Ovary (tissue), 10 donors: ENCODE measurements at places on chromosomes 11 and 22. TPM values are rescaled to one million over a fixed set of nuclear protein-coding genes. Genes with fewer than 3 reads are reported as not detected.

GRCh38 chr11:86395061-86395551 is 20.4 kb downstream of the CCDC81 start:
- no peak for DNase-seq

DNA sequence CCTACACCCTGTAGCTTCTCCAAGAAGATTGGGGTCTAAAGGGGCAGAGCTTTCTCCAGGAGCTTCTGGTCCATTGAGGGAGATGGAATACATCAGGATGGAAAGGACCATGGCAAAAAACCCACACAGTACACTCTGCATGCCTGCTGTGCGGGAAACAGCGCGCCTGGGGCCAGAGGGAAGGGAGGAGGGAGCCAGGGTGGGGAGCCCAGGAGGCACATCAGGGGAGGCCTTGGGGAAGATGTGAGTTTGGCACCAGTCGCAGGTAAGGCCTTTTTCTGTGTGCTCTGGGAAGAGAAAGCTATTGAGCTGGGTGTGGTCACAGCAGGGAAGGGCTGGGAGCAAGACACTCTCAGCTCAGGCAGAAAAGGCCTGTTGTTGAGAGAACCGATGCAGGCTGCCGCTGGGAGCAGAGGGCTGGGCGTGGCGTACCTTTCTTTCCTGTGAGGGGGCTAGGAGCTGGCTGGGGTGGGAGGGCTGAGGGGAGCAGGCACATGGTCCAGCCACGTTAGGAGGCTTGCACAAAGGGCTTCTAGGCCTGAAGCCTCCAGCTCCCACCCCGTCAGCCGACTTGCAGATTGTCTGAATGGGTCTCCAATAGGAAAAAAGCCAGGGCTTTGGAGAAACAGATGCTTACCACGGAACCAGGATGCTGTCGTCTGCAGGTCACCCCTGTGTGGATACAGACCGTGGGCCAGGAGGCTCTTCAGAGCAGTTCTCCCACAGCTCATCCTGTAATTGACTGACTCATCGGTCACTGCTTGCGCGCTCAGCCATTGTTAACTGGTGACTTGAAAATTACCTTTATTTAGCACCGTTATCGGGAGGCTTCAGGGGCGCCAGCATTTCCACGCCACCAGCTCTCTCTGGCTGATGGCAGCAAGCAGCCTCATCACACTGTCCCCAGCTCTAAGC is 237.3 kb downstream of the ST3GAL4 start:
- DNase-seq = no peak

DNA sequence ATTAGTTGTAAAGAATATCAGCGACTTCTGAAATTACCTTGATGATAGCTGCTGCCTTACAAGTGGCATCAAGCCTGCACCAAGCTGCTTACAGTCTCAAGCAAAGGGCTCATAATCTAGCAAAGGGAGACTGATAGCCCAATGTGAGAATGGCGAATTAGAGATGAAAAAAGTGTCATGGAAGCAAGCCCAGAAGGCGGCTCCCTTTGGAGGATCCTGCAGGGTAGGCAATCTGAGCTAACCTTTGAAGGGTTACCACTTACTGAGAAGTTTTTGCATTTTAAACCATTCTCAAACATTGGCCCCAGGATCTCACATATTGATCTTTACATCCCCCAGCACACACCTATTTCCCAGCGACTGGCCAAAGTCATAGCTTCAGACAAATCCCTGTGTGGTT is 18.5 kb downstream of the GAB2 start:
- DNase-seq = no peak

GRCh38 chr11:63756919-63757761 is 11.4 kb downstream of the ZFTA start:
- DNase-seq = no peak

DNA sequence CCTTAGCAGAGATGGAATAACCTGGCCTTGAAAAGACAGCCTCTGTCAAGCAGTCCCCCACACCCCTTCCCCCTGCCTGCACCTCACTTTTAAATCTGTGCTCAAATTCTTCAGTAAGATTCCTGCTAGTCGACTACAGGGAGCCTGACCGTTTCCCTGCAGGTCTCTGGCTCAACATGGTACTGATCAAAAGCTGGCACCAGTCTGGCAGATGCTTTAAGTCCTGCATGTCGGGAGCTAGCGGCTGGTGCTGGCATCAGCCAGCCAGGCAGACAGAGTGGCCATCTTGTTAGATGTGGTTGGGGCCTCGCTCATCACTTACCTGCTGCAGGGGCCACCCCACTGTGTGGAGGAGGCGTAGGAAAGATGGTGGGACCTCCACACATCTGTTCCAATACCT is 204.4 kb upstream of the SORL1-AS1 start:
- no peak for DNase-seq

DNA sequence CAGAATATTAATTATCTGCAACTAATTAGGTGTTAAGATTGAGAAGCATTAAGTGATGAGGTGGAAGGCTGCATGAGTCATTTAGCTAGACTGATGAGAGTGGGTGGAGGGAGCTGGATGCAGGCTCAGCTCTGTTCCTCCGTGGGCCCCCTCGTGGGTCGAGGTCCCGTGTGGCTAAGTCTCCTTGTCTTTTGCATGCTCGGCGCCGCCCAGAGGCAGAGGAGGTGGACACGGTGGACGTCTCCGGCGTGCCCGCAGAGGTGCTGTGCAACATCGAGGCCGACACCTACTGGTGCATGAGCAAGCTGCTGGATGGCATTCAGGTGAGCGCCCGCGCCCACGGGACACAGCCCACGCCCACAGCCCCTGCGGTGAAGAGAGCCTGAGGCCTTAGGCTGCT is 211.6 kb downstream of the TBC1D22A start:
- no peak for DNase-seq

GRCh38 chr11:79150320-79150719 is 290.5 kb downstream of the TENM4 start:
- DNase-seq = no peak

- DNase-seq = no peak
These were observed 960.9 kb upstream of the FAT3 start for GRCh38 chr11:91263496-91264365.

DNA sequence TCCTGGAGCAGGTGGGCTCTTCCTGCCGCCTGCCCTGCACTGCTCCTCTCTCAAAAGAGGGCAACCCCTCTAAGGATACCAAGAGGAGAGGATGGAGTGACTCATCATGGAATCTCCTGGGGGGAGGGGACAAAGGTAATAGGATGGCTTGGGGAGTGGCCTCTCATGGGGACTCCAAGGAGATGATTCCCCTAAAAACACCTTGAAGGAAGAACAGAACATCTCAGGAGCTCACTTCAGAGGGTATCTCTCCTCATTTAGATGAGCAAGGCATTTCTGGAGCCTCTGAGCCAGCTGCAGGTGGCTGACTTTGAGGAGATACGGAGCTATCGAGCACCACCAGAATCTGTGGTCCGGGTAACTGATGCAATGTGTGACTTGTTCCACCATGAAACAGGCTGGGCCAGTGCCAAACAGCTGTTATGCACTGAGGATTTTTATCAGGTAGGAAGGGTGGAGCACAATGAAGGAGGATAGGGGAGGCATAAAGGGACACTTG is 40.2 kb downstream of the RRP8 start:
- DNase-seq = no peak

DNA sequence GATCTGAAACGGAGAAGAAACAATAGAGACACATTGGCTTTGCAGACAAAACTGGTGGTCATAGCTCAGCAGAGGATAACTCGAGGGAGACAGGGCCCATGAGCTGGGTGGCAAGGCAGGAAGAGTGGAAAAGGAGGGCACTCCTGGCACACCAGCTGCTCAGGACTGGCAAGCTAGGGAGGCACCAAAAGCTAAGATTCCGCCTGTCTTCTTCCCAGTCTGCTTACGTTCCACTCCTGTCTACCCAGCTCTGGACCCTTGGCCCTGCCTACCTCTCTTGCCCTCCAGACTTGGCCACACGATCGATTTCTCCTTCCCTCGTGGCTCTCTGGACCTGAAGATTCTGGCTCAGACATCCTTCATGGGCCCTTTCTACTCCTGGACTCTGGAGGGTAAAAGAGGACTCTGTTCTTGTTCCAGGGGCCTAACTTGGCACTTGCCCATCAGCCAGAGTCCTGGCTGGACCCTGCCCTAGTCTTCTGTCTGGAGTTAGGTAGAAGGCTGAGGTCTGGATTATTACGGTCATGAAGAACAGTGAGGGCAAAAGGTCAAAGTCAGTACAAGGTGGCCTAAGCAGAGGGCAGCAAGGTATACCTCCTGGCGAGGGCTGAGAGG is 115.2 kb upstream of the PITPNB start:
- no peak for DNase-seq

GRCh38 chr11:30774496-30775232 is 188.5 kb upstream of the MPPED2 start:
- DNase-seq = no peak

DNA sequence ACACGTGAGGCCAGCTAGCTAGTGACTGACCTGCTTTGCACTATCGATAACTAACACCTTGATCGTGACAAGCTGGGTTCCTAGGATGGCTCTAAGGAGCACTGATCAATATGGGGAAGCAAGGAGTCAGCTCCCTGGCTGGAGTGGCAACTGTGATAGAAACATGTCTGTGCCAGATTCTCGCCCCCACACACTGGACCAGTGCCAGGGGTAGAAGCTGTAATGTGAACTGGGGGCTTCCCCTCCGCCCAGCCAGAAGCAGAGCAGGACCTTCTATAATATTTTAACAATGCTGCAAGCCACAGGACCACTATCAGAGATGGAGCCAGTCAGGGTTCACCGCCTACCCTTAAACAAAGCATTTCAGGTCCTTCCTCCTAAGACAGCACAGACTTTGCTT is 96.5 kb downstream of the DSCAML1 start:
- no peak for DNase-seq

- DNase-seq = no peak
These were observed 36.0 kb downstream of the LRFN4 start for GRCh38 chr11:66892911-66893310.

GRCh38 chr22:50612528-50613221 is 12.1 kb downstream of the MAPK8IP2 start:
- no peak for DNase-seq

- DNase-seq = no peak
These were observed 7.2 kb downstream of the ELFN2 start for GRCh38 chr22:37419969-37420685.

DNA sequence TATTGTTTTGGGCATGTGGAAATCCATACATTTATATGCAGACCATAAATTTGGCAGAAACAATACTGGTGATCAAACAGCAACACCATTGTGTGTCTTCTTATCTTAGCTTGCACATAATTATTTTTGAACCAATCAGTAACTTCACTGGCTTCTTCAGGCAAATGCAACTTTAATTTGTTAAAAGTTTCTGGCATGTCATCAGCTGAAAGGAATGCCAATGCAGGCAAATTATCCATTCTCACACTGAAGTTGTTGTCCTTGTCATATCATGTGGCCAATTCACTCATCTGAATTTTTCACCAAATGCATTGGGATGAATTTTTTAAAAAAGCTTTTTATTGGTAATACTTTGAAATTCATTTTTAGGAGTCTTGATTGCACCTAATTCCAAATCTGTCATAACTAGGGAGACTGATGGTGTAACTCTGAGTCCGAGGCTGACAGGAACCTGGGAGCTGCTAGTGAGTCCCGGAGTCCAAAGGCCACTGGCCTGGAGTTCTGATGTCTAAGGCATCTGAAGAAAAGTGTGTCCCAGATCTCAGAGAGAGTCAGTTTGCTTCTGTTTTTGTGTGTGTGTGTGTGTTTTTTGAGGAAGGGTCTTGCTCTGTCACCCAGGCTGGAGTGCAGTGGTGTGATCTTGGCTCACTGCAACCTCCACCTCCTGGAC is 17.4 kb upstream of the OR10V1 start:
- no peak for DNase-seq

ANO5 gene
- 2.2 TPM for total RNA-seq

CDC45 gene
- not detected for total RNA-seq

RHOD gene
- total RNA-seq = 8.7 TPM

RAB3IL1 gene
- total RNA-seq = 52.9 TPM

BRD1 gene
- total RNA-seq = 45.6 TPM

LARGE2 gene
- 6.1 TPM for total RNA-seq

GGTLC3 gene
- total RNA-seq = not detected

CLMP gene
- 70.5 TPM for total RNA-seq
